ENCODE measurements at places on chromosomes 11 and 22.
A peak's percentile ranks its signal among the peaks of the same experiment; 100 is the strongest.

DNA sequence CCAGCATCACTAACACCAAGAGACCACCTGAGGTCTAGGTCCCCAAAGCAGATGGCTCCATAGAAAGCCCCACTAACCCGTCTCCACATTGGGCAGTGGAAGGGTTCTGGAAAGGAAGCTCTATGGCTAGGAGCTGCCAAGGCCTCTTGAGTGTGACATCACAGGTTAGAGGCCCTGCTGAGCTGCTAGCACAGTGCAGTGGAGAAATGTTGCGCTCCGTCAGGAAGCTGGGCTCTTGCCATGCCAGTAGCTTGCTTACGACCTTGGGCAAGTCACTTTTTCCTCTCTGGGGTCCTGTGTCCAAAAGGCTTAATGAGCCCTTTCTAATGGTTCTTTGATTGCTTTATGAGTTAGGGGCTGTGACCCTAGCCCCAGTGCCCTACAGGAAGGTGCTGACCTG, 10.6 kb downstream of the PIK3IP1 start:
- DNase-seq: no peak

- peak; percentile 68 for DNase-seq
Observed at GRCh38 chr22:30356449-30357235, at the start of the genes CCDC157 and SF3A1. Gene CCDC157, plus strand, starts transcription at chr22:30357007. Its CDS starts 8,994 bp downstream, at chr22:30366001. Gene SF3A1, minus strand, starts transcription at chr22:30356894. Its CDS starts 102 bp downstream, at chr22:30356792.

DNA sequence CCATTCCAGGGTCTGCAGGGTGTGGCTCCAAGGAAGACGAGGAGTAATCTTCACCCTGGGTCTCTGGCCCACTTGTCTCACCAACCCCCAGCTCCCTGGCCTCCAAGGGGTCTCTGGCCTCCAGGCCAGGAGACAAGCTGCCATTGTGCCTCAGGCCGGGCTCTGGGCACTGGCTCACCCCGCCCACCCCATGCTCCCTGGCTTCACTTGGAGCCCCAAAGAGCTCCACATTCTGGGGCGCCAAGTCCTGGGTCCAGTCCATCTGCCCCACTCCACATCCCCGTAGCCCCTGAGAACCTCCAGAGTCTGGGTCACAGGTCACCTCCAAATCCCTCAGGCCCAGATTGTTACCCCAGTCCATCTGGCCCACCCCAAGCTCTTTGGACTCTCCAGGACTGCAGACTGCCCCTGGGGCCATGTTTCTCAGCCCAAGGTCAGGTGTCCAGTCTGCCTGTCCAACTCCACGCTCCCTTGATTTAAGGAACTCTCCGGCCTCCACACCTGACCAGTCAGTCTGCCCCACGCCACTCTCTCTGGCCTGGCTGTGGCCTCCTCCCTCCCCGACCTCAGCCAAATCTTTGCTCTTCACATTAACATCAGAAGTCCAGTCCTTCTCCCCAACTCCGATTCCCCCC, 16.2 kb downstream of the TNKS1BP1 start:
- no peak for DNase-seq

DNA sequence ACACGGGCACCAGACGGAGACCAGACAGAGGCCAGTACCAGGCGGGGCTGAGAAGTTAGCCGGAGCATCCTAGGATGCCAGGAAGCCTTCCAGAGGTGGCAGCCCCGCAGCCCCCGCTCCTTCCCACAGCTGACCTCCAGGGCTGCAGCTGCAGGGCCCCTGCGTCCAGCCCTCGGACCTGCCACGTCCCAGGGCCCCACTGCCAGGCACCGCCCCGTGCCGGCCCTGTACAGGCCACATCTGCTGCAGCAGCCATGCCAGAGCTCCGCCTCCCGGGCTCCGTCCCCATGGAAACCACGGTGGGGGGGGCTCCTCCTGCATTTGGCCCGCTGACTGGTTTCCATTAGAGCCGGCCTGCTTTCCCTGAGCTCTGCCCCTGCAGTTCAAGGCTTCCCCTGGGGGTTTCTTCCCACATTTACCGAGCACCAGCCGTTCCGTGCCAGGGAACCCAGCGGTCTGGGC, 62.5 kb upstream of the PPARA start:
- DNase-seq: no peak

- DNase-seq: no peak
Observed at GRCh38 chr11:2846056-2846455, 39.5 kb downstream of the CDKN1C start.

DNA sequence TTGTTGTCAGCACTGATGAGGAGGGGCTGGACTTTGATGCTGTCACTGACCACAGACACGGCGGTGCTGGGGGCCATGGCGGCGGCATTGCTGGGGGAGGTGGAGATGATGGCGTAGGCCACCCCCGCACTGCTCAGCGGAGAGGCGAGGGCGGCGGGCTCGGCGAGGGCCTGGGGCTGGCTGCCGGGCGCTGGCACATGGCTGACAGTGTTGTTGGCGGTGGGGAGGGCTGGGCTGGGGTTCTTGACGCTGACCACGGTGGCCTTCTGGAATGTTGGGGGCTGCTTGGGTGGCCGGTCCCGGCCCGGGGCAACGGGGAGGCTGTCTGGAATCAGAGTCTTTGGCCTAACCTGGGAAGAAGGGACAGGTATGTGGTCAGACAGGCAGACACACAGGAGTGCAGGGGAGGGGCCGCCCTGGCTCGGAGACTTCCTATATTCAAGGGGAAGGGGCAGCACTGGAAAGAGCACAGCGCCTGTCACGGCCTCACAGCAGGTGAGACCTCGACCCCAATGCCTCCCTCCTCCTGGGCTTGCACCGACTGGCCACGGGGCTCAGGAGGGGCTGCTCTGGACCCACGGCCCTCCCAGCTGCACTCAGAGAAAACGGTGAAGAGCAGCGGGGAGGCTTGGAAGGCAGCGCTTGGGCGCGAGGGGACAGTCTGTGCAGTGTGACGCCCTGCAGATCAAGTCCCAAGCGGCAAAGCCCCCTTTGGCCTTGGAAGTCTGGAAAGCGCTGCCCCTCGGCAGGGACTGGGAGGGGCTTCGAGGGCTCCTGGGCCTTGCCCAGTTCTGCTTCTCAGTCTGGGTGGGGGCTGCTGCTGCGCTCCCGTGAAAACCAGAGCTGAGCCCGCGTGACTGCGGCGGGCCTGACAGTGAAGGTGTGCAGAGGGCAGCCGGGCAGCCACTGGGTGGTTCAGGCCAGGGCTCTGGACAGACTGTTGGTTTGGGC, 93.2 kb downstream of the PHF21B start:
- no peak for DNase-seq

- DNase-seq: no peak
Observed at GRCh38 chr22:49357661-49358440, 469.8 kb downstream of the BRD1 start.

DNA sequence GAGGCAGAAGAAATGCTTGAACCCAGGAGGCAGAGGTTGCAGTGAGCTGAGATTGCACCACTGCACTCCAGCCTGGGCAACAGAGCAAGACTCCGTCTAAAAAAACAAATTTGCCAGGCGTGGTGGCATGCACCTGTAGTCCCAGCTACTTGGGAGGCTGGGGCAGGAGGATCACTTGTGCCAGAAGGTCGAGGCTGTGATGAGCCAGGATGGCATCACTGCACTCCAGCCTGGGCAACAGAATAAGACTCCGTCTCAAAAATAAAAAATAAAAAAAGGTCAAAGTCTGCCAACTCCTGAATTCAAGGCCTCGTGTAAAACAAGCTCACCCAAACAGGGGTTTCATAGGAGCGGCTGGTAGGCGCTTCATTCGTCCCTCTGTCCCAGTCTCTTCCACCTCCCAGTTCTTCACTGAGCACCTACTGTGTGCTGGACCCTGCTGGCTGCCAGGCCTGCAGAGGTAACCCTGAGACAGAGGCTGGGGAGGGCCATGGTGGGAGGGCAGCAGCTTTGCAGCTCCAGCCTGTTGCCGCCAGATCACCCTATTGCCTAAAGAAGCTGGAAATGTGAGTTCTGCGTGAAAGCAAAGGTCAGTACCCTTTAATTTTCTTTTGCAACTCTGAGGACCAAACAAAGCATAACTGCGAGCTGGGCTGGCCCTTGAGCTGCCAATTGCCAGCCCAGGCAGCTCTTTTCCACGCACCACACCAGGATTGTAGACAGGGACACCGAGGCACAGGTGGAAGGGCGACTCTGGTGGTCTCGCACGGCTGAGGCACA, 15.3 kb downstream of the RPL3 start:
- no peak for DNase-seq

DNA sequence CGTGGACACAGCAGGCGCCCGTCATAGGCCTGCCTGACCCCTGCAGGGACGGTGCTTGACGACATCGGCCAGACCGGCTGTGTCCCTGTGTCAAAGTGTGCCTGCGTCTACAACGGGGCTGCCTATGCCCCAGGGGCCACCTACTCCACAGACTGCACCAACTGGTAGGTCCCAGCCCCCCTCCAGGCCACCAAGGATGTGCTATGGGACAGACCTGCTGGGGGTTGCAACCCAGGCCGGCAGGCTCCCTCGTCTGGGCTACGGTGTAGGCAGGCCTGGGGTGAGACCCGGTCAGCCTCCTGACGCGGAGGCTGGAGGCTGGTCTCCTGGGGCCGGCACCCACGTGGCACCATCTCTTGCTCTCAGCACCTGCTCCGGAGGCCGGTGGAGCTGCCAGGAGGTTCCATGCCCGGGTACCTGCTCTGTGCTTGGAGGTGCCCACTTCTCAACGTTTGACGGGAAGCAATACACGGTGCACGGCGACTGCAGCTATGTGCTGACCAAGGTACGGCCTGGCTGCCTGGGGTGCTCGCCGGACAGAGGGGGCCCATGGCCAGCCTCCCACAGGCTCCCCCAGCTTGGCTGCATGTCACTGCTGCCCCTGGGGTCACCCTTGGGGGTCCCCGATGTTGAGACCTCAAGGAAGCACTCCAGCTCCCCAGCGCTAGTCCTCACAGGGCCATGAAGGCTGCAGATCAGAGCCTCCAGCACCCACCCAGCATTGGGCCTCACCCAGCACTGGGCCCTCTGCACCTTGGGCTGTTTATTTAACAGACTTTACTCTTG, 7.7 kb downstream of the MUC5AC start:
- DNase-seq: no peak

DNA sequence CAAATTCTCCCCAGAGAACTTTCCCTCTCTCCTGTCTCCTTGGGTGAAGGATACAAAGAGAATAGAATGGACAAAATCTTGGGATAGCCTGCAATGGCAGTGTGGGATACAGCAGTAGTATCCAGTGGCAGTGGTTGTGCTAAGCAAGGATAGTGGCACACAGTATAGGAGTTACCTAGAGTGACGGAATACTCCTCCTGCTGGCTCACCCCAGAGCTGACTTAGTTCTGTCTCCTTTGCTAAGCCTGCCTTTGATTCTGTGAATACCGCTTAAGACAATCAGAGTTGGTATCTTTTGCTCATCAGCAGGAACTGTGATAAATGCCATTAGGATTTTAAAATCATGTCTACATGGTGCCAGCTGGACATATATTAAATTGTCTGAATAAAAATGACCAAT, 404.3 kb downstream of the JRKL start:
- DNase-seq: no peak

DNA sequence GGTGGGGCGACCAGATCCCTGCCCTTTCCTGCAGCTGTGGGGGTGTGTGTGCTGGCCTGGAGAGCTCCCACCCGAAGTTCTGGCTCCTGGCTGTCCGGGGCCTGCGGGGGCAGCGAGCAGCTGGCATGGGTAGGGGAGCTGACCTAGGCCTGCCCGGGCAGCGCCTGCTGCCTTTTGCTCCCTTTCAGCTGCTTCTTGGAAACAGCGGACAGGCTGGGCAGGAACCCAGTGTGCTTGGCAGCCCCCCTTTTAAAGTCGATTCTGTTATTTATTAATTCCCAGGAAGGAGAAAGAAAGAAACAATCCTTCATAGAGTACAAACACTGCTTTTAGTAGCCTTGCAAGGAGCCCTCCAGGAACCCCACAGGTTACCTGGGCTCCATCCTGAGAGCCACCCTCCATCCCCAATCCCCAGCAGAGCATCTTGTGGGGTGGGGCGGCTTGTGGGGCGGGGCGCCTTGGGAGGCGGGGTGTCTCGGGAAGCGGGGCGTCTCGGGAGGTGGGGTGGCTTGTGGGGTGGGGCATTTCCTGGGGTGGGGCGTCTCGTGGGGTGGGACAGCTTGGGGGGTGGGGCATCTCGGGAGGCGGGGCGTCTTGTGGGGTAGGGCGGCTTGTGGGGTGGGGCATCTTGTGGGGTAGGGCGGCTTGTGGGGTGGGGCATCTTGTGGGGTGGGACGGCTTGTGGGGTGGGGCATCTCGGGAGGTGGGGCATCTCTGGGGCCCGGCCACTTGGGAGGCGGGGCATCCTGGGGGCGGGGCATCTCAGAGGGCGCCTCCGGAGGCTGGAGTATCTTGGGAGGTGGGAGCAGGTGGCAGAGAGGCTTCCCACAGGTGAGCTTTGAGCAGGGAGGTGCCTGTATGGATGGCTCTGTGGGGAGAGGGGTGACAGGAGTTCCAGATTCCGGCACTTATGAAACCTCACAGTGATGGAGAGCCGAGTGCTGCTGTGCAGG, 7.0 kb downstream of the CD81 start:
- DNase-seq: no peak

- no peak for DNase-seq
Observed at GRCh38 chr11:47050284-47050683, 113.7 kb downstream of the CSTPP1 start.

- no peak for DNase-seq
Observed at GRCh38 chr11:111765320-111765983, 737 bp downstream of the PPP2R1B start.

- no peak for DNase-seq
Observed at GRCh38 chr22:44024288-44024921, at the start of gene PARVB. Gene PARVB, plus strand, starts transcription at chr22:44024302. Its CDS starts 38 bp downstream, at chr22:44024340.

DNA sequence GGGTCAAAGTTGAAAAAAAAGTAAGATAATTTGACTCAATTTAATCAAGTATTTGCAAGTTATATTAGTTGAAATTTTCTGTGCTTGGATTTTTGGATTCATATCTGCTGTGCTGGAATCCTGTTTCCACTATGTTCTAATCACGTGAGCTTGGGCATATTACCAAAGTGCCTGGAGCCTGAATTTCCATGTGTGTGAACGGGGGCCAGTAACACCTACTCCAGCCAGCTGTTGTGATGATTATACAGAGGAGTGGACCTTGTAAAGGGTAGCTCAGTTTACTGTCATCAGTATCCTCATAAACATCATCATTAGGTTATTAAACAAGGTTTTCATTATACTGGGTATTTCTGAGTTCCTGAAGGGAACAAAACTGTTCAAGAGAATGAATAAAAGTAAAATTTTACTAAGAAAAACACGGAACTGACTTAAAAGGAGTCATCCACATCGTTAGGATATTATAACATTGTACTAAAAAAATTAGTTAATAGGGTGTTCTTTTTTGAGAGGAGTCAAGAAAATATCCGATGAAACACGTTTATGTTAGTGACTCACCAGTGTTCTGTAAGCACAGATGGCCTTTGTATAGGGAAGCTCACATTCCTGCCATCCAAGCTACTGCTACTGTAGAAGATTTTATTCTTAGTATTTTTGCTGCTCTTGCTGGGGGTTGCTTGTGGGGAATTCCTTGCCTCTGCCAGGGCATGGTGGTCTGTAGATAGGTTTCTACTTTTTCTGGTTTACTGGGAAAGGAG, 144.1 kb downstream of the ARHGAP42 start:
- no peak for DNase-seq

DNA sequence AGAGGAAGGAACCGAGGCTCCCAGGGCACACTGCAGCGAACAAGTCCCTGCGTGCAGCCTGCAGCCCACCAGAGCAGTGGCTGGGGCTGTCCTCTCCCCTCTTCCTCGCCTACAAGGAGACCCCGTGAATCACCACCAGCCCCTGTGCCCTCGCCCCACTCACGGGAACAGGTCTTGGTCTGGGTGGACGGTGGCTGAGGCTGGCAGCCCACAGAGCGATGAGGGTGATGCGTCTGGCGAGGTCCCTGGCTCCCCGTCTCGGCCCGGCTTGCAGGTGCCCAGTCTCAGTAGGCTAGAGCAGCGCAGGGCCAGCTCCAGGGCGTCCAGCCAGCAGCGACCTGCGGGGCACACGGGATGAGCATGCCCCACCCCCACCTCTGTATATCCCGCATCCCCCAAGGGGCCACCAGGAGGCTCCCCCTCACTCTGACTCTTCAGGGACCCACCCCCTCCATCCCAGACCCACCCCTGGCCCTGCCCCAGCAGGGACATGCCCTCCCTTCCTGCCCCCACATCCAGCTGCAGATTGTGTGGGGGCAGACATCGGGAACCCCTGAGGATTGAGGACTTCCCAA, 50.5 kb upstream of the CARS1 start:
- no peak for DNase-seq
